Sigmoid colon (tissue), 7 donors: ENCODE measurements at places on chromosomes 6 and 20. TPM values are rescaled to one million over a fixed set of nuclear protein-coding genes. Genes with fewer than 3 reads are reported as not detected.

The IL17F gene
- not detected for total RNA-seq

The FAM83C gene
- total RNA-seq, result not detected

The LY6G6D gene
- total RNA-seq, result not detected

The C20orf204 gene
- total RNA-seq, result 0.33 TPM

The SH3BGRL2 gene
- total RNA-seq, result 16.0 TPM

The DEFB132 gene
- total RNA-seq, result not detected

The SLPI gene
- total RNA-seq, result 2.4 TPM

The PACRG gene
- 0.95 TPM for total RNA-seq

The GPSM3 gene
- total RNA-seq, result 5.0 TPM

The PLN gene
- total RNA-seq, result 311 TPM

- no peaks in the 10 kb centered on the region for H3K36me3 ChIP-seq
- peak within 1 kb of the TSS; percentile 94 for H3K27ac ChIP-seq
- no peaks in the 10 kb centered on the region for H3K27me3 ChIP-seq
- H3K4me3 ChIP-seq, result peak within 1 kb of the TSS; percentile 84
- peak; percentile 96 for DNase-seq
Observed at GRCh38 chr6:119349361-119350201, at the start of gene MAN1A1. Gene MAN1A1, minus strand, starts transcription at chr6:119349761. Its CDS starts 696 bp downstream, at chr6:119349065.

DNA sequence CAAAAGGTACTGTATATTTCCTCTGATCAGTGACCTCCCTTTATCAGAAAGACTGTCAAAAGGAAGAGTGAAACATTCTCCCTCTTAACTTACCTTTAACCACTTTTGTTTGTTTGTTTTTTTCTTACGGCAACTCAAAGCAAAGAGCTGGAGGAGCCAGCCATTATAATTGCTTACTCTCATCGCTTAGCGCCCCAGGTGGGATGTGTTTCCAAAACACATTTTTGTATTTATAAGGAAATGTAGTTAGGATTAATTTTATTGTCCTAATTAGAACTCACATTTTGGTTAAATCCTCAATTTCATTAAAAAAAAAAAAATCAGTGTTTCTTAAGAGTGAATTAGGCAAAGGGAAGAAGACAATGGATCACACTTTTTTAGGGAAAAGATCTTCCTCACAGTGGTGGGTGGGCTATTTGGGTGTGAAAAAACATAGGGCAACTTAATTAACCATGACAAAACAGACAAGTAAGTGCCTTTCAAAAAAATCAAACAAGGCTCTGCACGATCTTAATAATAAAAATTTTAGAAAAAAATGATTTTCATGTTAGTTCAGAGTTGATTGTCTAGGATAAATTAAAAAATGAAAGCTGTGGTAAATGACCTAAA lies 1.2 kb upstream of the PHACTR2 start:
- no peak overlapping the region for H3K27ac ChIP-seq
- no peaks in the 10 kb centered on the region for H3K36me3 ChIP-seq
- H3K4me3 ChIP-seq, result no peak overlapping the region
- no peak for DNase-seq

DNA sequence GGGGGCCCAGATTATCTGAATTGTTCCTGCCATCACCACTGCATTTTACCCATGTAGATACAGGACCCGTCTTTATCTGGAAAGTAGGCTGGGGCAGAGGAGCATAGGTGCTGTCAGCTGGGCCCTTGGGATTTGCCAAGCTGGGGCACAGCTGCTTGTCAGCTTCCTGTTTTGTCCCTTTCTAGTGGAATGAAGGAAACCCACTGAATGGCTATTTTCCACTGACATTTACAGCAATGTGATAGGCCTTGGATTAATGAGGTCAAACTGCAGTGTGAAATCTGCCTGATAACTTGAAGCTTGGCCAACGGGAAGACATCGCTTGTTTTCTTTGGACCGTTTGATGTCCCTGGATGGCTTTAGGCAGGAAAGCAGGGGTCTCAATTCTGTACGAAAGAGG lies 6.7 kb downstream of the PPP1R16B start:
- H3K36me3 ChIP-seq, result no peaks in the 10 kb centered on the region
- H3K4me3 ChIP-seq, result no peak overlapping the region
- no peak for DNase-seq
- H3K27me3 ChIP-seq, result peaks cover 25% of the 10 kb centered on the region

- H3K4me3 ChIP-seq, result no peak overlapping the region
- no peak for DNase-seq
- H3K36me3 ChIP-seq, result no peaks in the 10 kb centered on the region
- H3K27ac ChIP-seq, result no peak overlapping the region
- H3K4me1 ChIP-seq, result no peaks in the 10 kb centered on the region
Observed at GRCh38 chr6:167817729-167818128, 9.0 kb upstream of the AFDN start.

DNA sequence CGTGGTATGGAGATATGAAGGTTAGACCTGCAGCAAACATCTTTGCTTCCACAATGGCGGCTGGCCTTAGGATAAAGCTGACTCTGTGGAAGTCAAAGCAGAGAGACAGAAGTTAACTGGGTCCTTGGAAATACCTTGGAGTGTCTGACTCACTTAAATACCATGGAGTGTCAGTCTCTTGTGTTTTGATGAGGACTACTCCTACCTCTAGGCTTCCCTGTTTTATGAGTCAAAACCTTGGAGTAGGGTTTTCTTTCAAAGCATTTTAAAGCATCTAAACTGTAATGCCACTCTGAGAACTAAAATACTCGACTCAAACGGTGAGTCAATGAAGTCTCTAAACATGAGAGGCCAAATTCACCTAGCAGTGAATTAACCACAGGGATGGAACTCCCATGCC lies 329.1 kb downstream of the SAMD5 start:
- no peak overlapping the region for H3K4me3 ChIP-seq
- peaks cover 4% of the 10 kb centered on the region for H3K4me1 ChIP-seq
- no peaks in the 10 kb centered on the region for H3K27me3 ChIP-seq
- no peaks in the 10 kb centered on the region for H3K36me3 ChIP-seq
- H3K27ac ChIP-seq, result no peak overlapping the region

DNA sequence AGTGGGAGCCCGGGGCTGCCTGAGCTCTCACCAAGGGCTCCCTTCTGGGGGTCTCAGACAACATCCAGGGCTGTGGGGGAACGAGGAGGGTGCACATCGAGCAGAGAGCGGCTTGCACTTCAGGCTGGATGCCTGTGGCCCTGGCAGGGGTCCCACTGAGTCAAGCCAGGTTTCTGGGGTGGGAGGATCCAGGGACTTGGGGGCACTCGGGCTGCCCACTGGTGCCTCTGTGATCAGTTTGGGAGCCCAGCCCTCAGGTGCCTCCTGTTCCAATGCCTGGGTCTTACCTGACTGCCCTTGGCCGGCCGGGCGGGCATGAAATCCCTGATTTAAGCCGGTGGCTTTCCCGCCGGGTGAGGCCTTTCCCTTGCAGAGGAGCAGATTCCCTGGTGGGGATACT lies 470 bp downstream of the COL20A1 start:
- H3K27me3 ChIP-seq, result peaks cover 21% of the 10 kb centered on the region
- no peak for DNase-seq
- no peak overlapping the region for H3K4me3 ChIP-seq
- H3K27ac ChIP-seq, result no peak overlapping the region

GRCh38 chr20:3311623-3312022 lies 72.6 kb upstream of the SLC4A11 start:
- no peak overlapping the region for H3K27ac ChIP-seq
- no peak overlapping the region for H3K4me3 ChIP-seq
- no peak for DNase-seq
- no peaks in the 10 kb centered on the region for H3K36me3 ChIP-seq
- peaks cover 13% of the 10 kb centered on the region for H3K4me1 ChIP-seq

DNA sequence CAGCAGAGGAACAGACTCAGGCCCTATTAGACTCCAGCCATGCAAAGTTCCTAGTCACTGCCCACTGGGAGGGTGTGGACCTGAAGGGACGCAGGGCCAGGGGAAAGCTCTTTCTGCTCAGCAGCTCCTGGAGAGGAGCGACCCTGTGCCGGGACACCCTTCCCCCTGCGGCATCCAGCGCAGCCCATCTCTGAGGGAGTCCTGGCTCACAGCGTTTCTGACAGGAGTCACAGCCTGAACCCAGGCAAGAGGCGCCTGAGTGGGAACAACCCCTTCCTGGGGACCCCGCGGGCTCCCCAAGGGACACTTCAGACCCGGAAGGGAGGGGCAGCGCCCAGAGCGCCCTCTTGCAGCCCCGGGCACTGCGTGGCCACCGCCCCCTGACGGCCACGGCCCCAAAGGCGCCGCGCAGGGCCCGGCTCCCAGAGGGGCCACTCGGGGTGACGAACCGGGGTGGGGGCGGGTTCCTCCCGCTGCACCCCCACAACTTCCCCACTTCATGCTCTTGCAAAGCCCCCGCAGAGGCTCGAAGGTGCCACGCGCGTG lies 862 bp downstream of the UCKL1 start:
- no peaks in the 10 kb centered on the region for H3K27me3 ChIP-seq
- peaks cover 16% of the 10 kb centered on the region for H3K36me3 ChIP-seq
- no peaks in the 10 kb centered on the region for H3K4me1 ChIP-seq
- H3K4me3 ChIP-seq, result peak overlapping the region; percentile 97
- DNase-seq, result no peak

DNA sequence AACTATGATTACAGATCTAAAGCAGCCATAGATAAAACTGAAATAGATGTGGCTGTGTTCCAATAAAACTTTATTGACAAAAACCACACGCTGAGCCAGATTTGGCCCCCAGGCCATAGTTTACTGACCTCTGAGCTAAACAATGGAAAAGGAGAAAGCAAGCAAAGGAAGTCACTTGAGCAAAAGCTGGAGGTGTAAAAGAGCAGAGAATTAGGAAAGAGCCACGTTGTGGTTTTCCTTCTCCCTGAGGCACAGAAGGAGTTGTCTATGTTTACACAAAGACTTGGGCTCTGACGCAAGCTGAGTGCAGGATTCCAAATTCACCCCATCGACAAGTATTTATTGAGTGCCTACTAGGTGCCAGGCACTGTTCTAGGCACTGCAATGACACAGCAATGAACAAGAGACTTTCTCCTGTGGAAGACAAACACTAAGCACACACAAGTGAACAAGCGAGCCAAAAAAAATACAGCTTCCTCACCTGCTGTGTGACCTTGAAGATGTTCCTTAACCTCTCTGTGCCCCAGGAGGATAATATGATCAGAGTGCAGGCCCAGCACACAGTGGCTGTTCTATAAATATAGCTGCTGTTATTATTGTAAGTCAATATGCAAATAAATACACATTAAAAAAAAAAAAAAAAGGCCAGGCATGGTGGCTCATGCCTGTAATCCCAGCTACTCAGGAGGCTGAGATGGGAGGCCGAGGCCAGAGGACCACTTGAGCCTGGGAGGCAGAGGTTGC lies 75.4 kb upstream of the PTPN1 start:
- H3K27ac ChIP-seq, result peak overlapping the region; percentile 15
- no peaks in the 10 kb centered on the region for H3K27me3 ChIP-seq
- no peaks in the 10 kb centered on the region for H3K36me3 ChIP-seq
- no peak overlapping the region for H3K4me3 ChIP-seq
- no peaks in the 10 kb centered on the region for H3K4me1 ChIP-seq

- DNase-seq, result no peak
- no peak overlapping the region for H3K27ac ChIP-seq
- H3K27me3 ChIP-seq, result no peaks in the 10 kb centered on the region
- H3K4me3 ChIP-seq, result no peak overlapping the region
- H3K36me3 ChIP-seq, result no peaks in the 10 kb centered on the region
- H3K4me1 ChIP-seq, result no peaks in the 10 kb centered on the region
Observed at GRCh38 chr6:39213195-39213920, 15.9 kb downstream of the KCNK5 start.

GRCh38 chr20:10954908-10955580 lies 281.2 kb upstream of the JAG1 start:
- H3K27me3 ChIP-seq, result no peaks in the 10 kb centered on the region
- H3K4me1 ChIP-seq, result no peaks in the 10 kb centered on the region
- no peaks in the 10 kb centered on the region for H3K36me3 ChIP-seq
- DNase-seq, result no peak

DNA sequence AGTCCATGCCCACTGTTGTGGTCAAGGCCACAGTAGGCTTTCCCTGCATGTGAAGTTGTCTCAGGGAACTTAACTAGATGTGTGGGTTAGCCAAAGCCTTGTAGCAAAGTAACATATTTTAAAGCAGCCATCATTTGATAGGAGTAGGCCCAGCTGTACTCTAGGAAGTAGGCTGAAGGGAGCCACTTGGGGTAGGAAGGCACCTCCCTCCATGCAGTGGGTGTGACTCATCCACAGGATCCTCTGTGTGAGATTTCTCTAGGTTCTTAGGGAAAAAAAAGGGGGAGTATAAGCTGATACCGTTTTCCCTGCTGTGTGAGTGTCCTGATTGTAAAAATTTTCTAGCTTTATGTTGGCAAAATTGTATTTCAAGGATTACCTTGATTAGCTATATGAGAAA lies 44.7 kb downstream of the VAPB start:
- H3K4me1 ChIP-seq, result peaks cover 37% of the 10 kb centered on the region
- DNase-seq, result no peak
- H3K4me3 ChIP-seq, result no peak overlapping the region
- peak overlapping the region; percentile 52 for H3K27ac ChIP-seq
- peaks cover 5% of the 10 kb centered on the region for H3K36me3 ChIP-seq
- no peaks in the 10 kb centered on the region for H3K27me3 ChIP-seq

- H3K4me1 ChIP-seq, result peaks cover 6% of the 10 kb centered on the region
- peak; percentile 85 for DNase-seq
- peak within 1 kb of the TSS; percentile 69 for H3K4me3 ChIP-seq
- no peaks in the 10 kb centered on the region for H3K36me3 ChIP-seq
Observed at GRCh38 chr6:27388293-27389197, at the start of gene ZNF391. Gene ZNF391, plus strand, starts transcription at chr6:27388759. Its CDS starts 11,612 bp downstream, at chr6:27400371.

DNA sequence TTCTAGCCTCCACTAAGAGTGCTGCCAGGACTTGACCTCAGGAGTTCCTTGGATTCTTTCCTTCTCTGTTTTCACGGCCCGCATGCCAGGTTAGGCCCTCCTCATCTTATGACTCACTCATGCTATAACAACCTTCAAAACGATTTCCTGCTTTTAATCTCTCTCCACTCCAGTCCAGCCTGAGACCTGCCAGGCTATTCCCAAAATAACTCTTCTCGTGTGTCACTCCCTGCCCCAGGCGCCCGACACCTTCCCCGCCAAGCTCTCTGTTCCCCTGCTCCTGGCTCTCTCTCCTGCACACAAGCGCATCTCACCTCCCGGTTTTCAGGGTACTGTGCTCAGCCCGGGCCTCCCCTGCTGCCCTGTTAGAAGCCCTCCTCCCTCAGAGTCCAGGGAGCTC lies 64.1 kb upstream of the RPS6KA2 start:
- H3K4me1 ChIP-seq, result peaks cover 12% of the 10 kb centered on the region
- no peak overlapping the region for H3K4me3 ChIP-seq
- H3K27me3 ChIP-seq, result no peaks in the 10 kb centered on the region
- H3K36me3 ChIP-seq, result no peaks in the 10 kb centered on the region
- peak overlapping the region; percentile 35 for H3K27ac ChIP-seq

DNA sequence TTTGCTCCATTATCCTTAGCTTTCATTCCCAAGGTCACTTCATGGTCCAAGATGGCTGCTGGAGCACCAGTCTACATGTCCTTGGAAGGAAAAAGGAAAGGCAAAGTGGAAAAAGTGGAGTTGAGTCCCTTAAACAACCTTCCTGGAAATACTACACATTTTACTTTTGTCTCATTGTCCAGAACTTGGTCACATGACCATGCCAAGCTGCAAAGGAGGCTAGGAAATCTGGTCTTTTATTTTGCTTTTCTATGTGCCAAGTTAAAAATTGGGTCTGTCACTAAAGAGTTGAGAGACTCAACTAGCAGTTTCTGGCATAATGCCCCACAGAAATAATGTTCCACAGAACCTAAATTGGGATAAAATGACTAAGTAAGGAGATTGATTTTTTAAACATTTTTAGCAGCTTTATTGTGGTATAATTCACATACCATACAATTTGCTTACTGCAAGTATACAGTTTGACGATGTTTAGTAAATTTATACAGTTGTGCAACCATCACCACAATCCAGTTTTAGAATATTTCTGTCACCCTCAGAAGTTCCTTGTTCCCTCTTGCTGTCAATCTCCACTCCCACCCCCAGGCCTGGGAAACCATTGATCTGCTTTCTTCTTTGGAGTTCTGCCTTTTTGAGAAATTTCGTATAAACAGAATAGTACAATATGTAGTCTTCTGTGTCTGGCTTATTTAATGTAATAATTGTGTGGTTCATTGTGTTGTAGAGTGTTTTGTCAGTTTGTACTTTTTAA lies 5.6 kb upstream of the CHD6 start:
- H3K4me3 ChIP-seq, result no peak overlapping the region
- no peak for DNase-seq
- H3K36me3 ChIP-seq, result no peaks in the 10 kb centered on the region
- no peaks in the 10 kb centered on the region for H3K27me3 ChIP-seq
- no peak overlapping the region for H3K27ac ChIP-seq
